Effector memory CD8-positive, alpha-beta T cell (primary cell): ENCODE measurements at places on chromosomes 1 and 21.
A peak's percentile ranks its signal among the peaks of the same experiment; 100 is the strongest.

- H3K36me3 ChIP-seq: no peaks in the 10 kb centered on the region
- H3K4me3 ChIP-seq: no peak overlapping the region
- H3K27ac ChIP-seq: no peak overlapping the region
Measured at GRCh38 chr1:97135972-97136371, 414.4 kb downstream of the PTBP2 start.

DNA sequence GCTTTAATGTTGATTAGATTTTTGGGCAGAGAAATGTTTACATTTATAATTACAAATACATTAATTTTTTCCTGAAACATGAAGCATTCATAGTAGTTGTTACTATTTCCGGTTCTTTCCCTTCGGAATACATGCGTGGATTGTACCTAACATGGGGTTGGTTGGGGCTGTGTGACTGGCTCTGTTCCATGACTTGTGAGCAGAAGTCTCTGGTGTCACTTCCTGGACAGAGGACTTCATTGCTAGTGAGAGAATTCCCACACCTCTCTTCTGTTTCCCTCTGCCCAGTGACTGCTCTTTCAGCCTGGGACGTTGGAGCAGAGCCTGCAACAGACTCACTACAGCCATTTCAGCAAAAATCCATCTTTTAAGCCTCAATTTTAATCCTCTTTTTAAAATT lies 231.4 kb downstream of the GRIK1 start:
- H3K4me1 ChIP-seq: no peaks in the 10 kb centered on the region
- no peak overlapping the region for H3K27ac ChIP-seq
- no peaks in the 10 kb centered on the region for H3K27me3 ChIP-seq

DNA sequence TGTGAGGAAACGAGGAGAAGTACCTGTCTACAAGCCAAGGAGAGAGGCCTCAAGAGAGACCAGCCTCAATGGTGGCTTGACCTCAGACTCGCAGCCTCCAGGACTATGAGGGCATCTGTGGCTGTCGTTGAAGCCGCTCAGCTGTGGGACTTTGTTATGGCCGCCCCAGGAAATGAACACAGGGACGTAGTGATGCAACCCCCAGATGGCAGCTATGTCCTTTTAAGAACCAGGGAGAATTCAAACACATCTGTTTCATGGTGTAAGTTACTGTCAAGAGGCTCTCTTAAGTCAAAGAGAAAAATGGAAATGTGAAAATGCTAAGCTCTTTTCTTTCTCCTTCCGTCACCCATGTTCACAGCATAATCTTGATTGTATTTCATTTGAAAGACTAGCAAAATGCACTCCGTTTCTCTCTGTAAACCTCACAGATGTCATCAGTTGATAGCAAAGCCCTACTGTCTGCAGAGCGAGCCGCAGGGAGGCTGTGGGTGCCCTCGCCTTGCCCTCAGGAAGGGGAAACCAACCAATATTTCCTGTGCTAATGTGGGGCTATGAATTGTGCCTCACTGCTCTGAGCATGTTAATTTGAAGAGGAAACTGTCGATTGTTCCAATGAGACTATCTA lies 21.3 kb downstream of the UBASH3A start:
- peaks cover 65% of the 10 kb centered on the region for H3K4me1 ChIP-seq
- peak overlapping the region; percentile 80 for H3K4me3 ChIP-seq
- H3K27me3 ChIP-seq: no peaks in the 10 kb centered on the region

DNA sequence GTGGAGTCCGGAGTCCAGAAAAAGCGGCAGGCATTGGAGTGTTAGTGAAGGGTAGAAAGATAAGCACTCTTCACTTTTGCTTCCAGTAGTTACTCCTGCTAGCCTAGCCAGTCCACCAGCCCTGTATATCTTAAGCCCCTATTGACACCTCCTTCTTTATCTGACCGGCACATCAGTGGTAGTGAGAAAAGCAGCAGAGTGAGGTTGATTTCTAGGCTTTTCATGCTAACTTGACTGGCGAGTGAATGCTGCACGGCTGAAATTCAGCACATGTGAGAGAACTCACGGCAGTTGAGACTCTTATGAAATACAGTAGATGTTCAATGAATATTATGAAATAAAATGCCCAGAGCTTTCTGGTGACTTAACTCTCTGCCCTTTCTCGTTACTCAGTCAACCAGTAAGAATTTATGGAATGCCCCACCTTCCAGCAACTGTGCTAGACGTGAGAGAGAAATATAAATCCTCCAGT lies 128.2 kb downstream of the CACHD1 start:
- H3K4me1 ChIP-seq: no peaks in the 10 kb centered on the region
- no peak for DNase-seq
- peaks cover 9% of the 10 kb centered on the region for H3K27me3 ChIP-seq
- no peak overlapping the region for H3K27ac ChIP-seq
- no peaks in the 10 kb centered on the region for H3K36me3 ChIP-seq

- H3K36me3 ChIP-seq: peaks cover 4% of the 10 kb centered on the region
- H3K27ac ChIP-seq: peak overlapping the region; percentile 72
- H3K27me3 ChIP-seq: no peaks in the 10 kb centered on the region
- peak overlapping the region; percentile 69 for H3K4me3 ChIP-seq
- no peak for DNase-seq
- peaks cover 7% of the 10 kb centered on the region for H3K4me1 ChIP-seq
Measured at GRCh38 chr1:46406881-46407608, 12.9 kb downstream of the FAAH start.
